ENCODE measurements at places on chromosomes 11 and 22.
A peak's percentile ranks its signal among the peaks of the same experiment; 100 is the strongest.

DNA sequence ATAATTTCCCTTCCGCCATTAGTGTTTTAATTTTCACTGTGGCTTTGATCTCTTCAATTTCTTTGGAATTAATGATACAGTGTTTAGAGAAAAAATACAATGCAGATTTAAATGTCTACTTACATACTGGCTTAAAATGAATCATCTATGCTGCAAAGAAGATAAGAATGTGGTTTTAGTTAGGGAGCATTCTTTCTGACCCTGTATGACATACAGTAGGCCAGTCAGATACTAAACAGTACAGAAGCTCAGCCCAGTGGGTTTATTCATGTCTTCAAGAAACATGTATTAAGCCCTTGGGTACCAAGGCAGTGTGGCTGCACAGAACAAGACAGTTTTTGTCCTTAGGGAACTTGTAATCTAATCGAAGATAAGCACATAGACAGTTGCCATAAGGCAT, 268.8 kb downstream of the DDX10 start:
- no peak for DNase-seq

DNA sequence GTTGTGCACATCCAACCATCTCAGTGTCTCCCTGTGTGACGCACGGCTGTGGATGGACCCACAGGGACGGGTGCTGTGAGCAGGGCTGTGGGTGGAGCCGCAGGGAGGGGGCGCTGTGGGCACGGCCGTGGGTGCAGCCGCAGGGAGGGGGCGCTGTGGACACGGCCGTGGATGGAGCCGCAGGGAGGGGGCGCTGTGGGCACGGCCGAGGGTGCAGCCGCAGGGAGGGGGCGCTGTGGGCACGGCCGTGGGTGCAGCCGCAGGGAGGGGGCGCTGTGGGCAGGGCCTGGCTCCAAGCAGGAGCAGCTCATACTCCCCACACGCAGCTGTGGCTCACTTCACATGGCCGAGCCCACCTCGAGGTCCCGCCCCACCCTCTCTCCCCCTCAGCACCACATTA, 6.0 kb upstream of the MAPK11 start:
- no peak for DNase-seq

- DNase-seq = no peak
Observed at GRCh38 chr22:44895296-44896055, 114.3 kb downstream of the PHF21B start.

GRCh38 chr22:50628543-50629134, 687 bp upstream of the ARSA start:
- no peak for DNase-seq

DNA sequence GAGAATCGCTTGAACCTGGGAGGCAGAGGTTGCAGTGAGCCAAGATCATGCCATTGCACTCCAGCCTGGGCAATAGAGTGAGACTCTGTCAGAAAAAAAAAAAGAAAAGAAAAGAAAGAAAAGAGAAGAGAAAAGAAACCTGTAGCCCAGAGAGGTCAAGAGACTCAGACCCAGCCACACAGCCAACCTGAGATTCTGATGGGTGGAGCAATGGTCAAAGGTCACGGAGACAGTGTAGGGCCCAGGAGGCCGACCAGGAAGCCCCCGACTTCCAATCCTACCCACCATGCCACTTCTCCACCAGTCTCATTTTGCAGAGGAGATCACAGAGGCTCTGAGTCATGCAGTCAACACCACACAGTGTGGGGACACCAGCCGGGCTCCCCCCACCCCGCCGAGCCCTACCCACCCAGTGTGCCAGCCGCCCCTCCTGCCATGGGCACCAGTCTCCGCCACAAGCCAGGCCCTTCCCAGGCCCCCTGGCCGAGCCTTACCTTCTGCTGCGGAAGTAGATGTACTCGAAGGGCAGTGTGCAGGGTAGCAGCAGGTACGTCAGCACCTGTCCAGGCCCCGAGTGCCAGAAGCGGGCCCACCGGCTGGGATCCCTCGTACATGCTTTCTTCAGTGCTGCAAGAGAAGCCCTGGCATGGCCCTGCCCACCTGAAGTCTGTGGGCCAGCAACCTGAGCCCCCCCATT, 7.9 kb downstream of the PNPLA5 start:
- no peak for DNase-seq

GRCh38 chr11:61918251-61918937, 1.0 kb upstream of the RAB3IL1 start:
- no peak for DNase-seq

- DNase-seq = peak; percentile 80
Observed at GRCh38 chr11:123707606-123708205, 33.8 kb downstream of the ZNF202 start.

DNA sequence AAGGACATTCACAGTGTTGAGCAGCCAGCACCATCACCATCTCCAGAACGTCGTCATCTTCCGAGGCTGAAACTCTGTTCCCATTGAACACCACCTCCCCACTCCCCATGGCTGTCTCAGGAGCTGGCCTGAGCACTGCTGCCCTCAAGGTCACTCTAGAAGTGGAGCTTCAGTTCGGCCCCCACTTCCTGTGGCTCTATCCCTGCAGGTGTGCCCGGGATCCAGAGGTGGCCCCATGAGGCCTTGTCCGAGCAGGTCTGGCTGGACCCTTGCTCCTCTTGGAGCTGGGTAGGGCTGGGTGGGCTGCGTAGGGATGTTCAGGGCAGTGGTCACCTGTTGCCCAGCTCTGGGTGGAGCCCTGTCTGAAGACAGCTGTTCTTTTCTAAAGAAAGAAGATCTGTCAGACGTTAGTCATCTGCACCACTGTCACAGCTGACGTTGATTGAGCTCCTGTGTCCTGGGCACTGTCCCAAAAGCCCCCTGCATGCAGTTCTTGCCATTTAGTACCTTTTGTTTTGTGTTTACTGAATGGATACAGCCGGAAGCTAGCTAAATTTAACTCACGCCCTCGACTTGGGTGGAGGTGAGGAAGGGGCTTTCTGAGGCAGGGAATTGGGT, 75.5 kb upstream of the CLDN5 start:
- DNase-seq = peak; percentile 73

- peak; percentile 40 for DNase-seq
Observed at GRCh38 chr11:57474017-57474802, 13.9 kb downstream of the RTN4RL2 start.

DNA sequence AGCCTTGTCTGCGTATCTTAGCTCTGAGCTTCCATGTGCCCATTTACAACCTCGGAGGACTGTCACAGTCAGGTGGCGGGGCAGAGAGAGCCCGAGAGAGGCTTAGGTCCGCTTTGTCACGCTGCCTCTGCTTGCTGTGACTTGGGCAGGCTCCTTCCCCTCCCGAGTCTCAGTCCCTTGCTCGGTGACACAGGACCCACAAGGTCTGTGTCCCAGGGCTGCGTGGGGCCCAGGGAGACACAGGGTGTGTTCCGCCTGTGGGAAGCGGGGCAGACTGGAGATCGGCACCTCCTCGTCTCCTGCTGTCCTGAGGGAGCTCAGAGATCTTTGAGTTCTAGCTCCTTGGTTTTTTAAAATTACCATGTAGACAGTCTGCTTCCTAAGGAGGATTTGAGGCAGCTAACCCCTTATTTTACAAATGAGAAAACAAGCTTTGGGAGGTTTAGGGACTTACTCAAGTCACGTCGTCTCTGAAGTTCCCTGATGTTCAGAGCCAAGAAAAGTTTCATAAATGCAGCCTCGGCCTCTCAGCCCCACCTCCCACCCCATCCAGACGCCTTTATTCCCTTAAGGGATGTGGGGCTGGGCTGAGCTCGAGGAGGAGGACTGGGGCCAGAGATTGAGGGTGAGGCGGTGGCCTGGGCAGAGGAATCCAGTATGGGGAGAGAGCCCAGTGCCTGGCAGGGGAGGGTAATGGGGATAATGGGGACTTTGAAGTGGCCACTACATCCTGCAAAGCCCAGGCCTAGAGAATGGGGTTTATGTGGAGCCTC, 103.6 kb downstream of the NECTIN1 start:
- DNase-seq = peak; percentile 55

GRCh38 chr22:39078329-39078728, 1.3 kb downstream of the APOBEC3G start:
- DNase-seq = no peak

GRCh38 chr11:112477152-112477551, 216.5 kb upstream of the PLET1 start:
- DNase-seq = no peak

DNA sequence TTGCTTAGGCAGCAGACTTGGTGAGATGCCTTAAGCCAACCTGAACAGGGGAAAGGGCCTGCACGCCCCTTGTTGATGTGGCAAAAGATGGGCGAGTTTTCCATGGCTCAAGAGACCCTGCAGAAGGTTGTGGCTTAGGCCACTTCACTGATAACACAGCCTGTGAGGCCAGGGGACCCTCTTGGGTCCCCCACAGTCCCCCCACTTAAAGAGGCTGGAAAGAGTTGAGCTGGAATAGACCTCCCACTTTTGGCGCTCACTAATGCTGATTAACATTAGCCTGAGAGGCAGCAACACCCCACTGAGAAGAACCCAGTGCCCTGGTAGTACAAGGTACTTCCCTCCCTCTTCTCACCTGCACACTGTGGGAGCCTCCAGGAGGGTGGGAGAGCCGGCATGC, 107.5 kb downstream of the TRIM29 start:
- no peak for DNase-seq
